ENCODE measurements at places on chromosomes 3 and 15.

- DNase-seq: no peak
Observed at GRCh38 chr3:128483657-128484403, 9.2 kb downstream of the GATA2 start.

DNA sequence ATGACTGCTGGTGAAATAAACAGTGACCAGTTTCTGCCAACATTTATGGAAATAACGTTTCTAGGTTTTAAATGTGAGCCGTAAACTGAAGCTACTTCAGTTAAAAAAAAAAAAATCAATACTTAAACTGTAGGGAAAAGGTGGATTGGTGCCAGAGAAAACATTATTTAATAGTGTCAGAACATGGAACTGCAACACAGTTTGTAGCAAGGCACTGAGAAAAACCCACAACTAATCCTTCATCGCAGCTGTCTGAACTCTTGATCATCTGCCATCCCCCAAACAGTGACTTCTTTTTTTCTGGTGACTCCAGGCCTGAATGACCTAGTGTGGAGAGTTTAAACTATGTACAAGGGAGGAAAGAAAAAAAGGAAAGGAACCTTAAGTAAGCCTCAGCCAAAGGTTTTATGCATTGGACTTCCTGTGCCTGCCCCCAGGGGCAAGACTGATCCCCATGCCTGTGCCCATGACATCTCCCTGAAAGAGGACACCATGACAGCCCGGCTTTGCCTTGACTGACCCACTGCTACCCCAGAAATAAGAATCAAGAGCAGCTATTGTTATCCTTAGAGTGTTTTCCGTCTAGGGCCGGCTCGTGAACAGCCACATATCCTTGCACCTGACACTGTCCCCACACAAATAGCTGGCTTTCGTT, 33.1 kb downstream of the CRTAP start:
- DNase-seq: no peak

DNA sequence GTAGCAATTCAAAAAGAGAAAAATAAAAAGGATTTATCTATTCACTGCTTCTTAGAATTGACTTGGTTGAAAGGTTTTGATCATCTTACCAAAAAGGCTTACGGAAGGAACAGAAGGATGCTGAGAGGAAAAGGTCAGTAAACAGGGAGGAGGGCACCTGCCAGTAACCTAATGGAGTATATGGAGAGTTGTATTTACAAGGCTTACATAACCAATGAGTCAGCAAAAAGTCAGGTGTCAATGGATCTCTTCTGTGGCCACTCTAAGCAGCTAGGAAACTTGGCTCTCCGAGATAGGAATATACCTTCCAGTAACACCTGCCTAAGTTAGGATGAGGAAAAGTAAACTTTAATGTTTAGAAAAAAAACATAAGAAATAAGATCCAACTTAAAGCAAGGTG, 80.5 kb upstream of the PLXND1 start:
- no peak for DNase-seq

DNA sequence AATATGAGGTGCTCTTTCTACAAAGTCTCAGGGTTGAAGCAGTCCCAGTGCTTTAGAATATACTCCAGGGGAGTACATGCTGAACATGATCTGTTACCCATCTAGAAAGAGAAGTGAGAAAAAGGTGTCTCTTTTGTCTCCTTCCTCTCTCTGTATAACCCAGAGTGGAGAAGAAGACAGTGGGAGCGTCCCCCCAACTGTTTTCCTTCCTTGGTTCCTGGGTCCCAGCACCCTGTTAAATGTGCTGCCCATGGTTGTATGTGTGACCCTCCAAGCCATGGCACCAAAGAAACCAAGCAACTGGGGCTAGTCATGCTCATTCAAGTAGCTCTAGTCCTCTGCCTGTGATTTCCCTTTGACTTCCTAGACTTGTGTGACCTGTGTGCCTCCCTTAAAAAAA, 683.7 kb downstream of the TBL1XR1 start:
- peak; percentile 6 for DNase-seq

GRCh38 chr3:192161661-192162060, 565.7 kb downstream of the FGF12 start:
- DNase-seq: no peak

- DNase-seq: no peak
Observed at GRCh38 chr3:128784843-128785242, 58.9 kb downstream of the RAB7A start.

GRCh38 chr15:58321034-58321433, 110.8 kb upstream of the LIPC start:
- DNase-seq: no peak

DNA sequence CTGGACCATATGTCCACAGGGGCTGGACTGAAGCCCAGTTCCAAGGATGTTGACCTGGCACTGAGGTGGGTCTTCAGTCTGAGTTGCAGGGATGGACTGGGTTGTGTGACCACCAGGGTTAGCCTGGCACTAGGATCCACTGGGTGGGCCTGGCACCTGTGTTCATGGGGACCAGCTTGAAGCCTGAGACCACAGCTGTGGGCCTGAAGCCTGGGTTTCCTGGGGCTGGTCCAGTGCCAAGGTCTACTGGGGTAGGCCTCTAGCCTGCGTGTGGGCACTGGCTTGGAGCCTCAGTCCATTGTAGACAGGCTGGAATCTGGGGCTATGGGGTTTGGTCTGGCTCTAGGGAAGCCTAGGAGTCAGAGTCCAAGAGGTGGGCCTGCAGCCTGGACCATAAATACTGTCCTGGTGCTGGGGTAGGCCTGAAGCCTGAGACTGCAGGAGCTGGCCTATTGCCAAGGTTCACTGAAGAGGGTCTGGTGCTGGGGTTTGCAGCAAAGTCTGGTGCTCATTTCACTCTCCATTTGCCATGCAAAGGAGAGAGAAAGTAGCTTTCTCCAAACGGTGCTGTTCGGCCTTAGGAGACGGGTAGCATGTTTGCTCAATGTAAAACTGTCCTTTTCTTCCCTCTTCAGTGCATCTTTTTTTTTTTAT, 51.2 kb upstream of the TBC1D5 start:
- no peak for DNase-seq

DNA sequence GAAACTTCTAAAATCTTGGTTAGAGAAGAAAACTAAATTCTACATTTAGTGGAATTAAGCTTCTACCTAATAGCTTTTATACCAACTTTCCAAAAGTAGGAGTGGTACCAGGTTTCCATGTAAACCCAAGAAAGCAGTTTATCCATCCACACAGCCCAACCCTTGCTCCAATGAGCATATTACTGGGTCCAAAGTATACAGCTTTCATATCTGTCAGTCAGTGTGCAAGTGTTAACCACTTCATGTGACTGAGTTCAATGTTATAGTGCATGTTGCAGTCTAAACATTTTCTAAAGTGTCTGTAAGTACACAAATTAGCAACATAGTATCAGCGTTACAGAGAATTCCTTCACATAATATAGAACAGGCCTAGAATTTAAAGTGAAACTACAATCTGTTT, 73.2 kb downstream of the C3orf70 start:
- DNase-seq: no peak

DNA sequence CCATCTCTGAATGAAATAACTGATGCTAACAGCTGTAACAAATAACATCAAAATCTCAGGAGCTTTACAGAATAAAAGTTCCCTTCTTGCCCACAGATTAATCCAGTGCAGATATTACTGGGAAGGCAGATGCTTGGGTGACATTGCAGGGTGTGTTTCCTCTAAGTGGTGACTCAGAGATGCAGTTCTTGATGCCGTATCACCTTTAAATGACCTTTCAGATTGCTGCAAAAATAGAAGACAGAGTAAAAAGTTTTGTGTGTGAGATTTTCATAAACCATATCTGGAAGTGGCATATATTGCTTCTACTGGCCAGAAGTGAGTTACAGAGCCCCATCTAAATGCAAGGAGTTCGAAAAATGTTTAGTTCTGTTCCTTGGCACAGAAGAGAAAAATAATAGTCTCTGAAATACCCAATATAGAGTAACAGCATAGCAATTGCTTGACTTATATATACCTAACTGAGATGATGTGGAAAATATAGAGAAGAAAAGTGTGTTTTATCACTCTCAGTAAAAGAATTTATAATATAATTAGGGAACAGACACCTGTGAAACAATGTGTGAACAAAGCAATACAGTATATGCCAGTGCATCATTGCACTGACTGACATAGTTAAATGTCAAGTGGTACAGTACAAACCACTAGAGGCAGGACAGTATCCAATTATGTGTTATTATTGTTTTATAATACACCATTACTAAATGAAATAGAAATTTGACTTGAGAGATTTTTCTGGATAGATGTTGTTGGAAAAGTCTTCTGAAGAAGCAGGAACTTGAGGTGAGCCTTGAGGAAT, 430.7 kb upstream of the CBLB start:
- peak; percentile 91 for DNase-seq

DNA sequence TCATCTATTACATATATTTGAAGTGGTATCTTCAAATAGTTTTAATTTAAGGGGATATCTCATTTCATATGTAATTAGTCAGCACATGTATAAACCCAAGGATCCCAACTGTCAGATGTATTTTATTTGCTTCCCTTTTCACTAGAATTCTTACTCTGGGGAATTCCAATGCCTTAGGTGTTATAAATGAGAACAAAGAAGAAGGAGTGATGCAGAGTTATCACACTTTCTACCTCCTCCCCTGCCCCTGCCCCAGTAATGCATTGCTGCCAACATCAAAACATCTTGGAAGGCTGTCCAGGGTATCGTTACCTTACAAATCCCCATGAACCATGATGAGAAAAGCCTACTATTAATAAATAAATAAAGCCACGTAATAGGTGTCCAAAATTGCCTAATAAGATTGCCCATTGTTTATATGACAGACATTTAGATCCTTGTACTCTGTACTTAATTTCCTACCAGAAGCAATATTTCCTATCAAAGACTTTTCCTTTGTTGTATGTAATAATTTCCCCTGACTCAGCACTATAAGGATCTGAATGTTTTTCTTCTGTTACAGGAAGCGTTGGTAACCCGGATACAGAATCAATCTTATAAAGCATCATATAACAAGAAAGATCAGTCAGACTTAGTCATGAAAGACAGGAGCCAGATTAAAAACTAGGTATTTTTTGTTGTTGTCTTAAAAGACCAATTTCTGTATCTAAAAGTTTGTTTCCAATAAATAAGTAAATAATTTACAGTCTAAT, 38.8 kb downstream of the CBLB start:
- DNase-seq: no peak

DNA sequence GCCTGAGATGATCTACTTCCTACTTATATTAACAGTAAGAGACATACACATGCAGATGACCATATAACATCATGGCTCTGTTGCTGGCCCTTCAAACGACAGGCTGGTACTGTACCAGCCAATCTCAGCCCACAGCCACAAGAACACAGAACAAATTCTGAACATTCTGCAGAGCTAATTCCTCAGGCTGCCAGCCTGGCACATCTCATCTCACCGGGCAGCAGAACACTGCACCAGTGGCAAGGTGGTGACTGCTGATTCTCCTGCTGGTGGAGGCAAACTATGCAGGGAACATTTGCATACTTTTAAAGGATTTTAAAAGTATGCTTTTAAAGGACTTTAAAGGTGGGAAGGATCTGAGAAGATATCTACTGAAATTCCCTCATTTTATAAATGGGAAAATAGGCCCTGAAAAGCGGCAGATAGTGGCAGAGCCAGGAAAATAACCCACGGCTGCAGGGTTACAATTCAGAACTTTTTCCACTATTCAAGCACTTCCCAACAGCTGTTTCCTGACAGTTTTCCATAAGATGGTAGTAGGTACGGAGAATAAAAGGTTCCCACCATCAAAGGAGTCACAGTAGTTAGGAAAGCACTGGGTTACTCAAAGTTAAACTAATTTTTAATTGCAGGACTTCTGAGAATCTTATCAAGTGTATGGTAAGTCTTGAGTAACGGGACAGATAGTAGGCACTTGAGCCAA, 37.3 kb downstream of the SUMF1 start:
- DNase-seq: no peak

DNA sequence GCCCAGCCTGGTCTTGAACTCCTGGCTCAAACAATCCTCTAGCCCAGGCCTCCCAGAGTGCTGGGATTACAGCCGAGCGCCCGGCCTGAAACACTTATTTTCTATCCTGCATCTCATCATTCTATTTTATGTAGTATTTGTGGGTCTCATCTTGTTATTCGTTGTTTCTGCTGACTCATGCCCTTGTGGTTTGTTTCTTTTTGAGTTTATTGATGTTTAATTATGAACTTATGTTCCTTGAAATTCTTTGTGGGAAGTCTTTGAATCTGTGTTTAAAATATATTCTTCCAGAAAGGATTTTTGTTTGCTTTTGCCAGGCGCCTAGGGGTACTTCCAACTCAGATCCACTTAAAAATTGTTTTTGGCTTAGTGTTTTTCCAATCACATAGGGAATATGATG, 78.3 kb upstream of the C15orf39 start:
- DNase-seq: no peak

DNA sequence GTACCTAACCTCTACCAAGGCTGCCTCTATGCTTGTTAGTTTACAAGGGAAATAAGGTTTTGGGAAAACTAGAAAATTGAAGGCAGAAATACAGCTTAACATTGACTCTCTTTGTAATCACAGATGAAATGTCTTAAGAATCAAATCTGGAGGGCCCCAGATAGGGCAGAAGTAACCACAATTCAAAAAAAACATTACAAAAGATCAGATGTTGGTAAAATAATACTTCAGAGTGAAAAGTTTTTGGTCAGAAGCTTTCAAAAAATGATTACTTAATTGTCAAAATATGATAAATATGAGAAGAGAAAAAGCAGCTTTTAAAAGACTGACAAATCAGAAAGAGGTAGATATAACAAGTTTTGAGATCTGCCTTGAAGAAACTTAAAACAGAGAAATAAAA, 425.1 kb upstream of the NECTIN3 start:
- DNase-seq: no peak

DNA sequence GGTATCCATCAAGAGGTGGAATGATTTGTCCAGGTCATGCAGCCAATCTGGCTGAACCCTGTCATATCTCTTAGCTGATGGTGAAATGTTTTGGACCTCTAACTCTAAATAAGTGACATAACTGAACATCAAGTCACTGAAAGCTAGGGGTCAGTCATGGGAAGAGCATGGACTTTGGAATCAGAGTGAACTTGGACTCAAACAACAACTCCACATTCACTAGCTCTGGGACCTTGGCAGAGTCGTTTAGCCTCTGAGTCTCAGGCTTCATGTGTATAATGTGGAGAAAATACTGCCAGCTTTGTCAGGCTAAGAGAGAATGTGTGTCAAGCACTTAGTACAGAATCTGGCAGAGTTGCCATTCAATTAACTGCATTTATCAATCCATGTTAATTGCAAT, 557.8 kb upstream of the CFAP20DC start:
- no peak for DNase-seq

DNA sequence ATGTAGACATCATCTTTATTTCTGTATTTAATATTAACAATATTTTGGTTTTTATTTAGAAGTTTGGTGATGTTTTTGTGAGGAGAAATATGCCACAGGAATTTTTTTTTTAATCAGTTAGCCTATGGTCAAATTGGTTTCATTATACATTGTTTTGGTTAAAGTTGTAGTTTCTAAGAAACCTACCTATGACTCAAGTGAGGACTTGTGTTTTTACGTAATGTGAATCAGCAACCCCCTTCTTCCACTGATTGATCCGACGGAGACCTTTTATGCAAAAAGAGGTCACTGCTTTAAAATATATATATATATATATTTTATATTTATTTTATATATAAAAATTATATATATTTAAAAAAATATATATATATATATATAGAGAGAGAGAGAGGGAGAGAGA, 698.1 kb downstream of the FHIT start:
- peak; percentile 3 for DNase-seq

Measured in GM12865 (cell line).